ENCODE measurements at places on chromosomes 11 and 22.
A peak's percentile ranks its signal among the peaks of the same experiment; 100 is the strongest.

- DNase-seq: no peak
These were observed 975.6 kb downstream of the BRD1 start for GRCh38 chr22:48851933-48852549.

DNA sequence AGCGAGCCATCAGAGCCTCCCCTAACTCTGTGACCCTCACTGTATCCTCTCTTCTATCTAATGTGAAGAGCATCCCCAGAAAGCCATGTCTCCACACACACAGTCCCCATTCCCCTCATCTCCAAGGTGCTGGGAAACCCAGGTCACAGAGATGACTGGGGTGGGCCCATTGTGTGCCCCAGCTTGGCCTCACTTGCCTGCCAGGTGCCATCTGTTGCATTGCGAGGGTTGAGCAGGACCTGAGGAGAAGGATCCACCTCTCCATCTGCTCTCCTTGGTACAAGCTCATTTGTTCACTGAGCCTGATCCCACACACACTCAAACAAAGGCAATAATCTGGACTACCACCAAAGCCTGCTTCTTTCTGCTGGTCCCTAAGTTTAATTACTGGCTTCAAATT, 118.8 kb downstream of the SPATA19 start:
- DNase-seq: no peak

- no peak for DNase-seq
These were observed 380 bp downstream of the C11orf96 start for GRCh38 chr11:43942662-43943371.

- no peak for DNase-seq
These were observed 52.5 kb upstream of the KCNQ1OT1 start for GRCh38 chr11:2752204-2752770.

- no peak for DNase-seq
These were observed 851 bp downstream of the SPTBN2 start for GRCh38 chr11:66728038-66728692.

GRCh38 chr11:5293028-5293427, 8.7 kb downstream of the OR51B4 start:
- DNase-seq: no peak

GRCh38 chr11:92308366-92308765, 83.7 kb downstream of the FAT3 start:
- DNase-seq: no peak

DNA sequence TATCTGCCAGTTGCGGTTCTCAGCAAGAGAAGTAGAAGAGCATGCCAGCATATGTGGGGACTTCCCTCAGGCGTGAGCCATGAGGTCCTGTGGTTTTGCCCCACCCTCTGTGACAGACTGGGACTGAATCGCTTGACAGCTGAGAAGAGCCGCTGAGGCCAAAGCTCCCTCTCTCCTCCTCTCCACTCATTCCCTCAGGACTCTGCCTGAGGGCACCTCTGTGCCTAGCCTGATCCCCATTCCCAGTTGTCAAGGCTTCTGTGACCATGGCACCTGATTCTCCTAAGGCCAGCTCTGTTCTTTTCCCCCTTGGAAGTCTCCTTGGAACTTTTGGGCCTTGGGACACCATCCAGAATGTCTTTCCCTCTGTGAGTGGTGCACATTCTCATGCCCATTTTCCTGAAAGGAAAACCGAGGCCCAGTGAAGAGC, 27.0 kb downstream of the ART5 start:
- peak; percentile 48 for DNase-seq

DNA sequence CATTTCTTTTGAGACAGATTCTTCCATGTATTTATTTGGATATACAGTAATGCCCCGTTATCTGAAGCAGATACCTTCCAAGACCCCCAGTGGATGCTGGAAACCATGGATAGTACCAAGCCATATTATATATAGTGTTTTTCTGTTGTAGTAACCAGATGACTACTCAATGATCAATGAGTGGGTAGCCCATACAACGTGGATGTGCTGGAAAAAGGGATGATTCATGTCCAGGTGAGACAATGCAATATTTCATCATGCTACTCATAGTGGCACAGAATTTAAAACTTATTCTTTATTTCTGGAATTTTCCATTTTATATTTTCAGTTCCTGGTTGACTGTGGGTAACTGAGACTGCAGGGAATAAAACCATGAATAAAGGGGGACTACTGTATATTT, 427.5 kb downstream of the METTL15 start:
- no peak for DNase-seq

DNA sequence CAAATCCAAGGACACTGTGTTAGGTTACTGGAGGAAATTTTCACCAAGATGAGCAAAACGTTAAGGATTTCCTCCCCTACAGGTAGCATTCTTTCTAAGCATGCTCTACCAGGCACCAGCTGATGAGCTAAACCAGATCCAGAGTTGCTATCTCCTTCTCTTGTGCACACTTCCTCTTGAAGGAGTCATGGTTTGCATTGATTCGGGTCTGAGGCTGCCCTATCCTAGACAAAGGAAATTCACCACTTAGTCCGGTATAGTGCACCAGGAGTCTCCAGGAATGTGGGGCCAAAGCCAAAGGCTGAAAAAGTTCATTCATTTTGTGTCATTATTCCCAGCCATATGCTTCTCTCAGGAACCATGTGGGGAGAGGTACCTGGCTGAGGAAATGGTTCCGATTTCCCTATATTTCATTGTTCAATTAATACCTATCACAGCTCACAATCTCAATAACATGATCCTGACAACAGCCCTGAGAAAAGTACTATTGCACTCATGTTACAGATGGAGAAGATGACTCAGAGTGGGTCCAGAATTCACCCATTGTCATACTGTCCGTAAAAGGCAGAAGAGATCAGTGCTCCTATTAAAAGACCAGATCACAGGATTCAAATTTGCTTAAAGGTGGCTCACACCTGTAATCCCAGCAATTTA, 39.1 kb downstream of the SLC35F2 start:
- no peak for DNase-seq

DNA sequence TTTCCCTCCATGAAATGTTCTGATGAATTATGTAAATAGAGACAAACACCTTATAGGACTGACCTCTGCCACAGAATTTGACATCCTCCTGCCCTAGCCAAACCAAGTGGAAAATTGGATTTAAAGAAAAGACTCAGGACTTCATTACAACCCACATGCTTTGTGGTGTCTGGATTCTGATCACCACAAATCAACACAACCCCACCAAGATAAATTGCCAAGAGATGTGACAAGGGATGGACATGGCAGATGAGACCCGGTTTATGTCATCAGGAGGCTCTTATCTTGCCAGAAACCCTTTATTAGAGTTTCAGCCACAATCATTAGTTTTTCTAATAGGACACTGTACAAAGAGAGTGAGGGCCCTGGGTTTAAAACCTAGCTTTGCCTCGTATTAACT, 57.9 kb upstream of the SLC6A5 start:
- no peak for DNase-seq

DNA sequence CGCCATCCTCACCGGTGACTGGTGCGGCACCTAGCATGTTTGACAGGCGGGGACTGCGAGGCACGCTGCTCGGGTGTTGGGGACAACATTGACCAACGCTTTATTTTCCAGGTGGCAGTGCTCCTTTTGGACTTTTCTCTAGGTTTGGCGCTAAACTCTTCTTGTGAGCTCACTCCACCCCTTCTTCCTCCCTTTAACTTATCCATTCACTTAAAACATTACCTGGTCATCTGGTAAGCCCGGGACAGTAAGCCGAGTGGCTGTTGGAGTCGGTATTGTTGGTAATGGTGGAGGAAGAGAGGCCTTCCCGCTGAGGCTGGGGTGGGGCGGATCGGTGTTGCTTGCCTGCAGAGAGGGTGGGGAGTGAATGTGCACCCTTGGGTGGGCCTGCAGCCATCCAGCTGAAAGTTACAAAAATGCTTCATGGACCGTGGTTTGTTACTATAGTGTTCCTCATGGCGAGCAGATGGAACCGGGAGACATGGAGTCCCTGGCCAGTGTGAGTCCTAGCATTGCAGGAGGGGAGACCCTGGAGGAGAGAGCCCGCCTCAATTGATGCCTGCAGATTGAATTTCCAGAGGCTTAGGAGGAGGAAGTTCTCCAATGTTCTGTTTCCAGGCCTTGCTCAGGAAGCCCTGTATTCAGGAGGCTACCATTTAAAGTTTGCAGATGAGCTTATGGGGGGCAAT, 1.1 kb downstream of the NEAT1 start:
- no peak for DNase-seq

DNA sequence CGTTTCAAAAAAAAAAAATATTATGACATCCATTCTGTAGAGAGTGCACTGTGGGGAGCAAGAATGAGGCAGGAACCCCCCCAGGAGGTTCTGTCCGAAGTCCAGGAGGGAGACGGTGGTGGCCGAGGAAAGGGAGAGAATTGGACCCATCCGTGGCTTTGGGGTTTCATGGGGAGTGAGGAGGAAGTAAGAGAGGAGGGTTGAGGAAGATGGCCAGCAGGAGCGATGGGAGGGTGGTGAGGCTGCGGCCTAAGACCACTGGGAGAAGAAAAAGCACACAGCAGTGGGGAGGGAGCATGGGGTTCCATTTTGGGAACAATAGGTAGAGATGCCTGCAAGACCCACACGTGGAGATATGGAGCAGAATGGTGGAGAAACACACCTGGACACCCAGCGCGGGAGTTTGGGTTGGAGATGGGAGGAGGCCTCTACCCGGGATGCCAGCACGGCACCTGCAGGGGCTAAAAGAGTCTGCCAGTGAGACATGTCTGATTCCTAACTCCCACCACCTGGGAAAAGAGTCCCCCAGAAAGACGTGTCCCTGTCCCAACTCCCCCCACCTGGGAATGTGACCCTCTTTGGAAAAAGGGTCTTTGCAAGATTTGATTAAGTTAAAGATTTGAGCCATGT, 72.5 kb upstream of the SHANK2 start:
- DNase-seq: no peak

DNA sequence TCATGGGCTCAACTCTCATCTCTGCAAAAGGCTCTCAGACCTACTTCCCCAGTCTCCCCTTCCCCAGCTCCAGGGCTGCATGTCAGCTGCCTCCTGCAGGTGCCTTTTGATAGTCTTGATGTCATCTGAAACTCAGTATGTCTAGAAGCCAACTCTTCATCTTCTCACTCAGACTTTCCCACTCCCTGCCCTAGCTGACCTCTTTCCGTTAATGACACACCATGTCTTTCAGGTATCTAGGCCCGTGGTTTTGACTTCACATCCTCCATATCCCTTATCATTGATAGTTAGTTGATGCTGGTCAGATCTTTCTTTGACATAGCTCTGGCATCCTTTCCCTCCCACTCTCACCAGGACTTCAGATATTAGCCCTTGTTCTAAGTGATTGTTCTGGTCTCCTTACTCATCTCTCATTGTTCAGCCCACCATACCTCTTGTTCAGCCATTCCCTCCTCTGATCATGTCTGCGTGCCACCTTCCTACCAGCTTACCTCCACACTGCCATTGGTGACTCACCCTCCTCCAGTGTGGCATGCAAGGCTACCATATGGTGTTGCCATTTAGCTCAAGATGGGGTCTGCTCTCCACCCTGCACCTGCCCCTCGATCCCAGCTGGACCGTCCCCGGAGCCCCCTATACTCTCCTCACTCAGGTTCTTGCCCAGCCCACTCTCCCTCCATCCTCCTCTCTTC, 18.4 kb downstream of the TTC12 start:
- no peak for DNase-seq

- DNase-seq: peak; percentile 51
These were observed 6.4 kb downstream of the BATF2 start for GRCh38 chr11:64990222-64990923.

Data from H4 (cell line).